Cardiac septum (tissue), 1 donor: ENCODE measurements at places on chromosomes 3 and 15.
A peak's percentile ranks its signal among the peaks of the same experiment; 100 is the strongest.

DNA sequence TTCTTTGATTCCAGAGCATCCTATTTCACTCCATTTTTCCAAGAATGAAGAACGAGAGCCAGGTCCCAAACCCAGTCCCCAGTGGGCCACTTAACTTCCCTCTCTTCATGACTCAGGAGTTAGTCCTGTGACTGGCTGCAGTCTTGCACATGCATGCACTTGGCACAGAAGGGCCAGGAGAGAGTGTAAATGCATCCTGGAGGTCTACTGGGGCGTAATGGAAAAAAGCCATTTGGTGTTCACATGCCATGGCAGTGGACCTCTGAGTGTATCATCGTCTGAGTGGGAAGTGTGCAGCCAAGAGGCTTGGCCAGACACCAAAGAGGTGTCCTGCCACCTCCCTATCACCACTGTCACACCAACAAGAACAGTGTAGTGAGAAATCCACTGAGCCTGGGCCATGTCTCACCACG lies 15.1 kb upstream of the RFTN1 start:
- DNase-seq = no peak

DNA sequence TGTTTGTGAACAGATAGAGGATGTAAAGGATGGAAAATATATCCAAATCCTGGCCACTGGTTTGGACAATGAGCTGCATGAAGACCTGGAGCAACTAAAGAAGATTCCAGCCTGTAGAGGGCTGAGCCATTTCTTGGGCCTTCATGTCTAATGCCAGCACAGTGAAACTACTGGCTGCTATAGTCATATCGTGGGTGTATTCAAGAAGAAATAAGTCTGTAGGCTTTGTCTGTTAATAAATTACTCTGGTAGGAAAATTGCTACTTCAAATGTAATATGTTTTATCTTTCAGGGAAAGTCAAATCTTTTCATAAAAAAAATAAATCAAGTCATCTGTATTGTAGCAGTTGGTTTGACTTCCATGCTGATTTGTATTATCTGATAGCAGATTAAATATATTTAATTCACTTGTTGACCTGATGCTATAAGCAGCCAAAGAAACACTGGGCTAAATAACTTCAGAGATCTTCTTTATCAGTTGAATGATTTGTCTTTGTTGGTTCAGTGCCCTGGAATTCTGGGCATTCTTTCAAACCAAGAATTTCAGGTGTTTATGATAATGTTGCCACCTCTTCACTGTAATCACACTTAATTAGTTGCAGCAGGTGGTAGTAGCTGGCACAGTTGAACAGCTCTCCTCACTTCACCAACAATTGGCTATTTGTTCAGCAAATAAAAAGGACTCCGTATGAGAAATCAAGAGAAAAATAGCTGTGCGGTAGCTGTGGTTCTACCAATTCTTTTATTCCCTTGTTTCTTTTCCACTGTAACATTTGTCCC lies 1109.5 kb downstream of the NSUN3 start:
- no peak for DNase-seq

DNA sequence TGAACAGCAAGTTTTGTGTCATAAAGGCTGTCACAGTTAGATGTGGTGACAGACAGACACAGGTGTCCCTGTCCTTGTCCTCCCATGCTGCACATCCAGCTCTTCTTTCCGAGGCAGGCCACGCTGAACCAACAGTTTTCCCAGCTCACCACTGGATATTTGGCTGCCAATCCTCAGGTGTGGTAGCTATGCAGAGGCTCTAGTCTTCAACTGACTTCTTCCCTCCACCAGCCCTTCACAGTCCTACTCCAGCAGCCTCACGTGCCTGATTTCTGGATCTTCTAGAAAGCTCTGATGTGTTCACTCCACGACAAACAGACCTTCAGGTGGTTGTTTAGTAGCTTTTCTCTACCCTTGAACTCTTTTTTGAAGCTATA lies 145.5 kb downstream of the UACA start:
- no peak for DNase-seq

DNA sequence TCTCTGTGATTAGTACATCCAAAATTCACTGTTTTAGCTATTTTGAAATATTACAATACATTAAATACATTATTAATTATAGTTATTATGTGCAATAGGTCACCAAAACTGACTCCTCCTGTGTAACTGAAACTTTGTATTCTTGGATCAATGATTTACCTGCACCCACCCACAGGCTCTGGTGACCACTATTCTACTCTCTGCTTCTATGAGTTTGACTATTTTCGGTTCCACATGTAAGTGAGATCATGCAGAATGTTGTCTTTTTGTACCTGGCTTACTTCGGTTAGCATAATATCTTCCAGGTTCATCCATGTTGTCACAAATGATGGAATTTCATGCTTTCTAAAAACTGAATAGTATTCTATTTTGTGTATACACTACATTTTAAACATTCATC lies 43.8 kb downstream of the SLC2A2 start:
- no peak for DNase-seq

GRCh38 chr15:39785841-39786240 lies 3.2 kb upstream of the FSIP1 start:
- DNase-seq = no peak

- no peak for DNase-seq
Measured at GRCh38 chr15:43143203-43143941, 10.0 kb downstream of the TMEM62 start.

DNA sequence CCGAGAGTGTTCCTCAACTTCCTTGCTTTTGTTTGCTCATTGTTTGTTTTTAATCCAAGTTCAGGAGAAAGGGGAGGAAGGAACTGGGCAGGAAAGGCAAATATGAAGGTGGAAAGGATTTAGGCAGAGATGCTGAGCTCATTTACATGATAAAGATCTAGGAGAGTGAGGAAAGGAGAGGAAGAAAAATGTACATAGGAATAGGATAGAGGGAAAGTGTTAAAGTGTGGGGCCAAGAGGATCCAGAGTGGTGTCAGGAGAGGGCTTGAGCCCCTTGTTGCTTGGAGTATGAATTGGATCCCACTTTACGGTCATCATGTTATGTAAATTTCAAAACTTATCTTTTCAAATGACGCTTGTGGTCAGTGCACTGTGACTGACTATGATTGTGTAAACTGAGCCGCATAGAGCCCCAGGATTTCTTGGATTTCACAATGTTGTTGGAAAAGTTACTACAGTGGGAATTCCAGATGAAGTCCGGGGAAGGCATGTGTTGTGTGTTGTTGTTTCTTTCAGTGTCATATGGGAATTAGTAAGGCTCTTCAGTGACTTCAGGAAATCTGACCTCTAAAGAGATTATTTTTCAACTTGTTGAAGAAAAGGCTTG lies 15.0 kb upstream of the PLD1 start:
- no peak for DNase-seq

GRCh38 chr3:52323526-52324295 lies 7.6 kb downstream of the DNAH1 start:
- DNase-seq = no peak

GRCh38 chr3:171531716-171532115 lies 71.5 kb upstream of the TNIK start:
- DNase-seq = no peak

DNA sequence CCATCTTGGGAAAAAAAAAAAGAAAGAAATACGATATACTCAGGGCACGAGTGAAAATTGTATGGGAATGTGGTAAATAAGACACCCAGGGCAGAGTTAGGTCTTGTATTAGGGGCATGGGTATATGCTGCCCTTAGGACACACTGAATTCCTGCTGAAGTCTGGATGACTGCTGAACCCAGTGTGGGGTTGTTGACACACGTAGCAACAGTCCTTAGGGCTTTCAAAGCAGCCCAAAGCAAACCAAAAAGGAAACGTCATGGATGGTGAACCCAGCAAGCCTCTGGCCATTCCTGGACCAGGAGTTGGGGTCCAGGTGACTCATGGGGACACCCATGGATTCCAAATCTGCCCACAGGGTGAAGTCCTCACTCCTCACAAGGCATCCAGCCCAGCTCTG lies 27.1 kb upstream of the SEMA3F start:
- DNase-seq = no peak

GRCh38 chr3:98513091-98513511 lies 9.6 kb downstream of the CLDND1 start:
- no peak for DNase-seq

GRCh38 chr3:5768281-5768945 lies 580.9 kb downstream of the EDEM1 start:
- DNase-seq = no peak

DNA sequence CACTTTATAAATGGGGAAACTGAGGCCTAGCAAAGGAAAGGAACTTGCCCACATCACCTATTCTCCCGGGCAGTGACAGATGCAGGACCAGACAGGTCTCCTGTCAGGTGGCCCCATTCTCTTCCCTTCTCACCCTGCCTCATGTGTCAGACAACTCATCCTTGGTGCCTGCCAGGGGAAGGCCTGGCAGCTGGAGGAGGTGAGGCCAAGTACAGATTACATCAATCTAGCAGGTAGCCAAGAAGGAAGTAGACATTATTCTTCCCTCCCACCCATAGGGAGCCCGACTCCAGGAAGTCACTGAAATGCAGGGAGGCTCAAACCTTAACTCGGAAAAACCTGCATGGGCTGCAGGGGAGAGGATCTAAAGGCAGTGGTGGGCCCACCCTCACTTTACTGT lies 39.6 kb downstream of the DAPK2 start:
- DNase-seq = no peak

GRCh38 chr3:44120721-44121582 lies 120.7 kb upstream of the TOPAZ1 start:
- no peak for DNase-seq

- DNase-seq = no peak
Measured at GRCh38 chr3:26556637-26557036, 65.9 kb upstream of the LRRC3B start.

GRCh38 chr15:70524470-70524869 lies 238.9 kb downstream of the UACA start:
- DNase-seq = peak; percentile 22

DNA sequence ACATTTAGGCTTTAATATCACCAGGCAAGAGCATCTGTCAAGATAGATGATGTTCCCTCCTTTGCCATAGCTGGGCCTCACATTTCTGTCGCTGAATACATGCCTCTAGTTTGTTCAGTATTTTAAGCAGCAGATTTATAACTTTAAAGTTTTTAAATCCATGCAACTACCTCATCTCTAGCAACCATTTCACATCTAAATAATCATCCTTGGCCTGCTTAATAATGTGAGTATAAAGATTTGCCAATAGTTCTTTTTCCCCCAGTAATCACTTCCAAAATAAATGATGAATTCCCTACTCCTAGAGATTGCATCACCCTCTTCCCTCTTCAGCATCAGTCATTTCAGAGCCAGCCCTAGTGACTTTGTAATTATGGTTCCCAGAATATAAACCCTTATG lies 36.2 kb upstream of the FILIP1L start:
- no peak for DNase-seq

- no peak for DNase-seq
Measured at GRCh38 chr3:154119951-154120350, 1.2 kb upstream of the ARHGEF26 start.

- no peak for DNase-seq
Measured at GRCh38 chr15:48279608-48280007, 51.6 kb upstream of the DUT start.

DNA sequence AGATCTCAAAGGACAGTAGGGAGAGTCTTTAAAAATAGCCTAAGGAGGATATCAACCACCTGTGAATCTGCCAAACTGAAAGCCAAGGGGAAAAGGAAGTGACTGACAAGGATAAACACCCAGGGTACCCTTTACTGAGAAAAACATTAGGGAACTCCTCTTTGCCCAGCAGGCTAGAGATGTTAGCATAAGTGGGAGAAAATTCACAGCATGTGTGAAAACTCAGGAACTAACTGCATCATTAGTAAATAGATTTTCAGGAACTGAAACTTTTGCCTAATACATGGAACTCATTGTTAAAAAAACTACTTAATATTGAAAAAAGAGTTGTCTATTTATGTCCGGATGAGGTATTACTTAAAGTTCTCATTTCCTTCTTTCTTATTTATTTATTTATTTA lies 375.5 kb downstream of the NTRK3 start:
- DNase-seq = no peak

DNA sequence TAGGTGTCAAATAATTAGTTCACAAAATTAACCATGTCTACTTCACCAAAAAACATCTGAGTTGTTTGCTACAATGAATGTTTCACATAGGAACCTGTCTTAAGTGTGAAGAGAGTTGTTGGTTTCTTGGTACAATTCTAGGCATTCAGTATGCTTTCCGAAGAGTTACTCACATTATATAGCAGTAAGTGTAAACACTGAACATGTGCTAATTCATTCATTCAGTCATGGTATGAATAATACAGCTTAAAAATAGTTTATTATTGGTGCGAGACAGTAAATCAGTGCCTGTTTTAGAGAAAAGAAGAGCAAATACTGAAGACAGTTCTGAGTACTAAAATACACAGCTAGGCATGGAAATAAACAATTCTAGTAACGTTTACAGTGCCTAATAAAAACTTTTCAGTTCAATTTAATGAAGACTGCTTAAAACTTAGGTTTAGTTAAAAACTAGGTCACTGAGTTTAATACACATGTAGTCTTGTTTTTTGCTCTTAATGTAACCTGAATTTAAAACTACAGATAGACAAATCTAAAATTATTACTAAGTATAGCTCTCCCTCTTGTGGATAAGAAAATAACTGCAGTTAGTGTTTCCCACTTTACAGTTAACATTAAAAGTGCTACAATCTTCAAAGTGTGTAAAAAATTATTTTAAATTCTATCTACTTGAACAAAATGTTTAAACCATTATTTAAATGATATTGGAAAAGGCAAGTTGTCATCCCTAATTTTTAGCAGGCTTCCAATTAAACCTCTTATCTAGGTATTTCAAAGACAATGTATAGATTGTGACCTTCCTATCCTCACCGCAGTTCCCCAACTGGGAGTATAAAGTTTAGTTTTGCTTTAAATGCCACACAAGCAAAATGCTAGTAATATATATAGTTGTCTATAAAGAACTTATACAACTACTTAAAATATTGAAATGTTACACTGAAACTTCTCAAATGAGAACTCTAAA lies 20.1 kb upstream of the ZCWPW2 start:
- DNase-seq = no peak

DNA sequence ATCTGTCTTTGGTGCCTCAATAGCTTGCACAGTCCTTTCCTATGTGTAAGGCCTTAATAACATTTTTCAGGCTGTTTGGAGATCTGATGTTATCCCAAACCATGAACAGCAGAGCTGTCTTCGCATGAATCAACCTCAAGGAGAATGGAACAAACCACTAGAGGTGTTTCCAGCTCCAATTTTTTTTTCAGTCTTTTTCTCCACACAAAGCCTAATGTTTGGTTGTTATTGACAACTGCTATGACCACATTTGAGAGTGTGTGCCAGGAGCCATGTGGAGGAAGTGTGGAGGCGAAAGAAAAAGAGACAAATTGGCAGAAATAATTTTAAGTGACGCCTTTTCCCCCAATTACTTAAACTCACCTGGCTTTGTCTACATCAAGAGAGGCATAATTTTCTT lies 38.7 kb downstream of the RTP4 start:
- no peak for DNase-seq

DNA sequence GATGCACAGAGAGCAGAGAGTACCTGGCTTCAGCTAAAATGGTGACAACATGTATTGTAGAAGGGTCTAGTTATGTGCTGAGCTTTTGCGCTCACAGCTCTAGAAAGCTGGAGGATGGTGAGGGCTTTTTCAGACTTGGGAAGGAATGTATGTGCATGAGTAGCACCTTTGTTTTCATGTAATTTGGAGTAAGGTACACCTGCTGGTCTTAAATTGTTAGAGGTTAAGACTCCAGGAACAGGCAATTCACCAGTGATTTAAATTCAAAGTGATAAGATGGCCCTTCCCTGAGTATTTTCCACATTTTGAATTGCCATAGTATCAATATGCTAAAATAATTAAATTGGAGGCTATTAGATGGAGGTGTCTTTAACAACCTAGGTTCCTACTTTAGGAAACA lies 436.4 kb upstream of the GOLIM4 start:
- DNase-seq = no peak
